CD8-positive, alpha-beta memory T cell (primary cell): ENCODE measurements at places on chromosomes 7 and 10. TPM values are rescaled to one million over a fixed set of nuclear protein-coding genes. Genes with fewer than 3 reads are reported as not detected.

GRCh38 chr7:150740053-150740452 lies 2.8 kb downstream of the GIMAP5 start:
- DNase-seq: no peak

DNA sequence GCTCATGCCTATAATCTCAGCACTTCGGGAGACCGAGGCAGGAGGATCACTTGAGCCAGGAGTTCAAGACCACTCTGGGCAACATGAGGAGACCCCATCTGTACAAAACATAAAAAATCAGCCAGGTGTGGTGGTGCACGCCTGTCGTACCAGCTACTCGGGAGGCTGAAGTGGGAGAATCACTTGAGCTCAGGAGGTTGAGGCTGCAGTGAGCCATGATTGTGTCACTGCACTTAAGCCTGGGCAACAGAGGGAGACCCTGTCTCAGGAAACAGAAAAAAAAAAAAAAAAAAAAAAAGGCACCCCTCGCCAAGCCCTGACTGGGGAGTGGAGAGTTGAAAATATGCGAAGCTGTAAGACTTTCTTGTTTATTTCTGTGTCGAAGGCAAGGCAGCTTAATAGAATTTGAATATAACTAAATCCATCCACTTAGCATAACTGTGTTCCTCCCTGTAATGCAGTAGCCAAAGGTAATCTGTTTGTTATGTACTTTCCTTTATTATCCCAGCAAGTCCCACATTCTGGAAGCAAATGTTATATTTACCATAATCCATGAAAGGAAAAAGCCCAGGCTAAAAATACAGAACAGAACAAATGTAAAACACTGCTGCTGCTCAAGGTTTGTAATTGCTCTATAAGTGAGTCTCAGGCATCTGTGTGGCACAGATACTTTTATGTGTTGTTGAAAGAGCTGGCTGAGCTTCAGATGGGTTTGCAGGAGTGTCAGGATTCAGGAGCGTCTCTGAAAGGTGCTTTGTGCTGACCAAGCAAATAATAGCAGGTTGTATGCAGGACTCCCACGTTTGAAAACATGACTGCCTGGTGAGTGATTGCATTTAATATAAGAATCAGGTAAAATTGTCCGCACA lies 127.2 kb downstream of the CELF2 start:
- DNase-seq: no peak

- DNase-seq: no peak
Observed at GRCh38 chr10:72470666-72471065, 115.9 kb upstream of the DNAJB12 start.

The TDRD1 gene
- 0.16 TPM for total RNA-seq

The HTR5A gene
- total RNA-seq: not detected
